ENCODE measurements at places on chromosomes 16 and 17.
A peak's percentile ranks its signal among the peaks of the same experiment; 100 is the strongest.

GRCh38 chr17:59530531-59530930, 34.9 kb upstream of the DHX40 start:
- no peak for DNase-seq

- DNase-seq, result no peak
Measured at GRCh38 chr17:35726127-35726952, 5.1 kb upstream of the RASL10B start.

DNA sequence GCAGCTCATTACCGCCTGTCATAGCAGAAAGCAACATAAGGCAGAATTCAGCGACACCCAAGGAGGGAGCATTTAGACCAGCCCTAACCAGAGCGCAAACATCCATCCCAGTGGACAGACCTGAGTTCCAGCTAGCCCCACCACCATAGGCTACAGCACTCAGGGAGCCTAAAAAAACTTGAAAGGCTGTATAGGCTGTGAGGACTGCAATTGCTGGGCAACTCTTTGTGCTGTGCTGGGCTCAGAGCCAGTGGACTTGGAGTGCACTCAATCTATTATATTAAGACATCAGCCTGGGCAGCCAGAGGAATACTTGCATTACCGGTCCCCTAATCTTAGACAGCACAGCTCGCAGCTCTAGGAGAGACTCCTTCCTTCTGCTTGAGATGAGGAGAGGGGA, 207.3 kb downstream of the KIF2B start:
- DNase-seq, result no peak

- no peak for DNase-seq
Measured at GRCh38 chr17:56832446-56832845, 1.3 kb downstream of the C17orf67 start.

- DNase-seq, result no peak
Measured at GRCh38 chr17:62690168-62690897, 62.9 kb downstream of the MRC2 start.

DNA sequence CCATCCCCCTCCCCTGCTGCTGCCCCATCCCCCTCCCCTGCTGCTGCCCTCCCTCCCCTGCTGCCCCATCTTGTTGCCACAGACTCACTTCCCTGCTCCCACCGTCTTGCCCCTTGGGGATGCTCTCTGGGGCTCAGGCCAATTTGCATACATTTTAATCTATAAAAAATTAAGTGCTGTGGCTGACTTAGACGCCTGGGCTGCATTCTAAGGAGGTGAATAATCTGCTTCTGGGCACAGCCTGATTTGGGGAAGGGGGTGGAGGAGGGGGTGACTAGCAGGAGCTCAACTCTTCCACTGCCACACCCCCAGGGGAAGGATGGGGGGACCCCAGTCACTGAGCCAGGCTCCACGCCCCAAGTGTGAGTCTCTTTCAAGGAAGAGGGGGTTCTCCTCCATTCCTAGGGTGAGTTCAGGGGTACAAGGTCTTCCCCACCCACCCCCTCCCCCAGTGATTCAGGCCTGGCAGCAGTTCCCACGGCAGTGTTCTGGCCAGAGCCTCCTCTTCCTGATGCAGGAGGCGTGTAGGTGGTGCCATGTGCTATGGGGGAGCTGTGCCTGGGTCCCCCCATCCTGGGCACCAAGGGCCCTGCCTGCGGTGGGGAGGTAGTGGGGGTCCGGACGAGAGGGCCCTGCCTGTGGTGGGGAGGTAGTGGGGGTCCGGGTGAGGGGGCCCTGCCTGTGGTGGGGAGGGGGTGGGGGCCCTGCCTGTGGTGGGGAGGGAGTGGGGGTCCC, 5.0 kb downstream of the DPH1 start:
- no peak for DNase-seq

GRCh38 chr17:59505610-59506276, 59.7 kb upstream of the DHX40 start:
- no peak for DNase-seq

DNA sequence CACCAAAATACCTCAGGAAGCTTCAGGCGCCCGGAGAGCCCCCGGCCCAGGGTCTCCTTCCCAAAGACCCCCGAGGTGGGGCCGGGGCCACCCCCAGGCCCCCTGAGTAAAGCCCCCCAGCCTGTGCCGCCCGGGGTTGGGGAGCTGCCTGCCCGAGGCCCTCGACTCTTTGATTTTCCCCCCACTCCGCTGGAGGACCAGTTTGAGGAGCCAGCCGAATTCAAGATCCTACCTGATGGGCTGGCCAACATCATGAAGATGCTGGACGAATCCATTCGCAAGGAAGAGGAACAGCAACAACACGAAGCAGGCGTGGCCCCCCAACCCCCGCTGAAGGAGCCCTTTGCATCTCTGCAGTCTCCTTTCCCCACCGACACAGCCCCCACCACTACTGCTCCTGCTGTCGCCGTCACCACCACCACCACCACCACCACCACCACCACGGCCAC, 6.7 kb upstream of the TMEM88 start:
- no peak for DNase-seq

- DNase-seq, result peak; percentile 6
Measured at GRCh38 chr16:46830417-46830901, 521 bp downstream of the C16orf87 start.

- no peak for DNase-seq
Measured at GRCh38 chr17:74037320-74037719, 166.2 kb upstream of the RPL38 start.

- DNase-seq, result no peak
Measured at GRCh38 chr17:78234261-78234865, 2.9 kb downstream of the TMEM235 start.

GRCh38 chr17:17386094-17386800, 83.1 kb downstream of the NT5M start:
- no peak for DNase-seq

DNA sequence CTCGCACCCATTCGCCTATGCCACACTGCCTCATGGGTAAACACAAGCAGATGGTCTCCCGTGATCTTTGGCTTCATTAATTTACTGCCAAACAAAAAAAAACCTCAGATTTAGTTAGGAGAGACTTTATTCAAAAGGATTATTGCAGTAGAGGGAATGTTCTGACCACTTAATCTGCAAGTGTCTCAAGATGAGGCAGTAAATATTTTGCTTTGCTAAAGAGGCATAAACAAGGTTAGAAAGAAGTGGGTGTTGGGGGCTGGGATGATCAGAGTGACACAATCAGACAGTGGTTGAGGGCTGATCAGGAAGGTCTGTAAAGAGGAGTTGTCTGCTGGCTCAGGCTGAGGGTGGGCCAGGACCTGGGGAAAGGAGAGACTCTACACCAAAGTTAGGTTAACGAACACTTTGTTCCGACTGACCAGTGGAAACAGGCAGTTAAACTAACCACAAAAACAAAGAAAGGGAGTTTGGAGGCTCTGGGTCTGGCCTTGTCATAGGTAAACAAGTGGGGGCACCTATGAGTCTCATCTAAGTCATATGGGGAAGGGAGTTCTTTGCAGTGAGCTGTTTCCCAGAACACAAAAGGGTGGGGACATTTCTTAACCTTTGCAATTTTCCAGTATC, 28.5 kb downstream of the HSD17B2 start:
- no peak for DNase-seq

DNA sequence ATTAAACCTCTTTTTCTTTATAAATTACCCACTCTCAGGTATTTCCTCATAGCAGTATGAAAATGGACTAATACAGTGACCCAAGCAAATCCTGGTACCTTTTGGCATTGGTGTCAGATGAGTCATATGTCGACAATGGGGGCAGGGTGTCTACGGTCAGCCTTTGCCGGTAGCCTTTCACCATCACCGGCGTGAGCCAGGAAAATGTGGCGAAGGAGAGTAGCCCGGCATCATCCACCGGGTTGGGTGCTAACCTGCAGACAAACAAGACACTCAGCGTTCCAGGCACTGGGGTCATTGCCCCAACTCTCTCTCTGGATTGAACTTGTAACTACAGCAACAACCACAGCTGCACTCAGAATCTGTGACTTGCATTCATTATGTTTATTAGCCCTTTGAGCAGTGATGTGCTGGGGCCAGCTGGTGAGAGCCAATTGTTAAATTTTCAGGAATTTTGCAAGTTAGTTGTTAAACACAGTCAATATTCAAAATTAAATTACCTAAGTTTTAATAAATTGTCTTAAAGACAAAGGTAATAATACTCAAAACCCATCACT, 11.9 kb downstream of the ABCC12 start:
- no peak for DNase-seq

DNA sequence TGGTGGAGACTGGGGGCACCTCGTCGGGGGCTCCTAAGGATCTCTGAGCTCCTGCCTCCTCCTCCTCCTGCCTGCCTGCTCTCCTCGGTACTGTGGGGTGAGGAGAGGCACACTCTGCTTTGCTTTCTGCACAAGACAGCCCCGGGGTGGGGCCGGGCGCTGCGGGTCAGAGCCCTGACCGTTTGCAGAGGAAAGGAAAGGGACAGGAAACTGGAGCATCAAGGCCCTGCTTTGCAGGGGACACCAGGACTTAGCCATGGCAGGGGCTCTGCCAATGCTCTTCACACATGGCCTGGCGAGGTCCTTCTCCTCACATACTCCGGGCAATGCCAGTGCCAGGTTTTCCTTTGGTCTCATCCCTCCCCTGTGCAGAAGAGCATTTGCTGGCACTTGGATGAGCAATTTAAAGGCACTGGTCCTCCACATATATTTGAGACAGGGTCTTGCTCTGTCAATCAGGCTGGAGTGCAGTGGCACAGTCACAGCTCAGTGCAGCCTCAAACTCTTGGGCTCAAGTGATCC, 23.8 kb upstream of the DOC2B start:
- DNase-seq, result no peak

GRCh38 chr17:9200699-9201359, 179.5 kb downstream of the NTN1 start:
- no peak for DNase-seq

DNA sequence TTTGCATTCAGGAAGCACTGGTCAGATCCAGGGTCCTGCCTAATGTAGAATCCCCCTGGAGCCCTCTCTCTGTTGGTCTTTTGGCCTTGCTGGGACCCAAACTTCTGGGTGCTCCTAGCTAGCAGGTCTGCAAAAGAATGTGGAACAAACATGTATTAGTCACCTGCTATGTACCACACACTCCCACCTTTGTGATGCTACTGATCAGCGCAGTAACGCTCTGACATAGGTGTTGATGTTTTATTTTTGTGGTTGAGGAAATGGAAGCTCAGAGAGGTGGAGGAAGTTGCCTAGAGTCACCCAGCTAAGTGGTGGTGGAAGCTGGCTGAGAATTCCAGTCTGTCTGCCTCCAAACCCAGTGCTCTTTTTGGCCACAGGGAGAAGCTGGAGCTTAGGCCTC, 35.8 kb upstream of the LGALS9 start:
- no peak for DNase-seq

DNA sequence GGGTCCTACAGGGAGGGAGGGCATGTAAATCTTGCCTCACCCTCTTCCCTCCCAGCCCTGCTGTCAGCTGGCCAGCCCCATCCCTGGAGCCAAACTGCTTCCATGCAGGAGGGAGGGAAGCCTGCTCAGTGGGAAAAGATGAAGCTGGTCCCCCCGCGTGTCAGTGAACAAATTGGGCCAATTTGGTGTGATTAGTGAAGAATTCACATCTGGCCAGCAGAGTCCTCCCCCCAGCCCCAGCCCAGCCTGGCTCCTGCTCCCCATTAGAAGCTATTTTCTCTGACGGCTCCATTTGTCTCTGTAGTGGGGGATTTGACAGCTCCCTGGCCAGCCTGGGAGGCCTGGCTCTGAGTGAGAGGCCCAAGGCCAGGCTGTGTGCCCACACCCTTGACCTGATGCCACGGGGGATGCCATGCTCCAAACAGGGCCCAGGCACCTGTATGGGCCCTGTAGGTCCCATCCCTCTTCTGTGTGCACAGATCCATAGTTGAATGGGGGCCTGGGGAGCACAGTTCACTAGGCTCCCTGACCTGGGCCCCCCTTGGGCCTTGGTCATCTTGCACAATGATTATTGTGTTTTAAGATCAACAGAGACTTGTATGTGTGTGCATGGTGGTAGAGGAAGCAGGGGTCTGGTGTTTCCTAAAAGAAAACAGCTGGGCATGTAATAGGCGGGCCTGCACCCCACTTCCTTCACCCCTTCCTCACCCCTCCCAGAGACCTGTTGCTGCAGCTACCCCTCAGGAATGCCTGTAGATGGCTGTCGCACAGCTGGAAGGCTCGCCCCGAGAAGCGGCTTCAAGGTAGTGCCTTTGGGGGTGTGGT, 50.7 kb upstream of the TAC4 start:
- no peak for DNase-seq

- no peak for DNase-seq
Measured at GRCh38 chr16:60142619-60143347, 1408.7 kb upstream of the GOT2 start.

- DNase-seq, result no peak
Measured at GRCh38 chr17:42706732-42707131, 24.4 kb downstream of the CNTNAP1 start.

GRCh38 chr17:19579192-19579761, 45.6 kb downstream of the SLC47A1 start:
- no peak for DNase-seq

DNA sequence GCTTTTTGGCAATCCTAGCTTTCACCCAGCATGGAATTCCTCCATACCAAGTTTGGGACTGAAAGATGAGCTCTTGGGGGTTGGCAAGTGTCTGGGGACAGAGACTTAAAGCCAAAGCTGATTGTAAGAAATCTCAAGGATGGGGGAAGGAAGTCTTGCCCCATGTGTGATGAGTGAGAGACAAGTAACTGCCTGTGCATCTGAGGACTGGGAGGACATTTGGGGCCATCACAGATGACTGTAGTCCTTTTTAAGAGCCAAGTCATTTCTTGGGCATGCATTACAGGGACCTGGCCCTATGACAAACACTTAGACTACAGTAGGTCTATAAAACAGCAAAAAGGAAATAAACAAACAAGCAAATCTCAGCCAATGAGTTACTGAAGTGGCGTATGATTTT, 36.3 kb upstream of the CCL2 start:
- no peak for DNase-seq

GRCh38 chr16:67761924-67762323, 42.8 kb upstream of the GFOD2 start:
- DNase-seq, result no peak

- DNase-seq, result no peak
Measured at GRCh38 chr17:70078549-70078948, 3.5 kb downstream of the KCNJ16 start.

DNA sequence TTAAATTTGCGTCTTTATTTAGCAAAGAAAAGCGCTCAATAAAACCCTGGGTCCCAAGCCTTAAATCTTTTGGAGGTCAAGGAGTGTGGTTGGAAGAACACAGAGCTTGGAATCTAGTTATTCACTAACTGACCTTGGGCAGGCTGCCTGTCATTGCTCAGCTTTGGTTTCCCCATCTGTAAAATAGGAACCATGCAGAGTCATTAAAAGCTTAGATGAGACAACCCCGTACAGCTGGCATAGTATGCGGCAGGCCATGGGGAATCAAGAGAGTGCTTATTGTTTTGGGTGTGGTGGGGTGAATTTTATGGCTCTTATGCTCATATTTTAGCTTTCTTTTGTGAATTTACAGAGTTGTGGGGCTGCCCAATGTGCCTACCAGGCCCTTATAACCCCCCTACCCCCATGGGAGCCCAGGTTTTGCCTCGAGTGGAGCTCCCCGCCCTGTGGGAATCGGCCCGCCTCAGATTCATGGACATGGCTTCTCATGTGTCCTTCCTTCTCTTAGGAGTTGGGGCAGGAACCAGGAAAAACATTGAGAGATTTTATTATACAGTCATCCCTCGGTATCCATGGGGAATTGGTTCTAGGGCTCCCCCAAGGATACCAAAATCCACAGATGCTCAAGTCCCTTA, 113.5 kb downstream of the CLEC16A start:
- no peak for DNase-seq

Data from stimulated activated CD4-positive, alpha-beta T cell treated with anti-CD3 and anti-CD28 coated beads, Interleukin-15, amount 100 ng/mL, for 48 hours (primary cell).